HCT116 (cell line): ENCODE measurements at places on chromosomes 12 and 14. TPM values are rescaled to one million over a fixed set of nuclear protein-coding genes. Genes with fewer than 3 reads are reported as not detected.

DNA sequence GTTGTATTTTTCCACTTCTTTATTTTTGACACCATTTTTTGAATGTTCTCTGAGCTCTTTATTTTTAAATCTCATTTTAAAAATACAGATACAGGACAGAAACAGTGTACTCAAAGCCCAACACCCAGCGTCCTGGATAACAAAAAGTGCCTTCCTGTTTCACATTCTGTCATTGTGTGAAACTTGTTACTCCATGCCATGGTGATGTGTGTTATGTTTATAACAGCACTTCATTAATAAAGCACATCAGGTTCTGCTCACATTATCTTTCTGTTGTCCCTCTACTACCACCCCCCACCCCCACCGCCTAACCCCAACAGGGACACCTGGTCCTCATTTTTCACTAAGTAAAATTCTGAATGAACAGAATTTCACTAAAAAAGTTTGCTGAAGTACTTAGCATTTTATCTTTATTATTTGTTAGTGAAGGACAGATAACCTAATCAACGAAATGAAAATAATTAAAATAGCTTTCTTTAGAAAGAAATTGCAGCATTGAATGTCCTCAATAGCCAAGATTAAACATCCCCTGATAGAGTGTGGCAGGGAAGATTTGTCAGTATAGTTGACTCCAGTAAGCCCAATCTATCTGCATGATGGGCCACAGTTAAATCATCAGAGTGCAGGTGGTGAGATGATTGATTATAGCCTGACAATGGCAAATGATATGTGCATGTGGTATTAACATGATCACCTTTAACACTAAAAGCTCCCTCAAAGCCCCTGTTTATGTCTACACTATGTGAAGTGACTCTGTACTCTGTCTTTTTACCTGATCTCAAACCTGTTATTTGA lies 153.9 kb downstream of the ACSS3 start:
- no peaks in the 10 kb centered on the region for H3K27me3 ChIP-seq
- H3K36me3 ChIP-seq: no peaks in the 10 kb centered on the region
- no peak overlapping the region for H3K4me3 ChIP-seq
- no peak for DNase-seq

- H3K27me3 ChIP-seq: no peaks in the 10 kb centered on the region
- peaks cover 69% of the 10 kb centered on the region for H3K4me1 ChIP-seq
- H3K27ac ChIP-seq: peak overlapping the region; percentile 99
These were observed 139.9 kb upstream of the KRR1 start for GRCh38 chr12:75651342-75651695.

GRCh38 chr12:112967858-112968257 lies 10.5 kb upstream of the OAS2 start:
- H3K27ac ChIP-seq: no peak overlapping the region
- H3K27me3 ChIP-seq: no peaks in the 10 kb centered on the region
- H3K4me3 ChIP-seq: no peak overlapping the region

Gene ITGA5
- total RNA-seq: 49.7 TPM

Gene SPIC
- total RNA-seq: not detected

Gene PROX2
- total RNA-seq: not detected

Gene KRT83
- not detected for total RNA-seq

Gene LTBR
- total RNA-seq: 128 TPM

Gene LBHD2
- total RNA-seq: not detected

Gene FOS
- 50.4 TPM for total RNA-seq
